ENCODE measurements at places on chromosomes 5 and 9.

GRCh38 chr5:150092159-150092787, 5.9 kb upstream of the CSF1R start:
- no peak for DNase-seq

GRCh38 chr5:44987026-44987425, 178.3 kb downstream of the MRPS30 start:
- DNase-seq: no peak

DNA sequence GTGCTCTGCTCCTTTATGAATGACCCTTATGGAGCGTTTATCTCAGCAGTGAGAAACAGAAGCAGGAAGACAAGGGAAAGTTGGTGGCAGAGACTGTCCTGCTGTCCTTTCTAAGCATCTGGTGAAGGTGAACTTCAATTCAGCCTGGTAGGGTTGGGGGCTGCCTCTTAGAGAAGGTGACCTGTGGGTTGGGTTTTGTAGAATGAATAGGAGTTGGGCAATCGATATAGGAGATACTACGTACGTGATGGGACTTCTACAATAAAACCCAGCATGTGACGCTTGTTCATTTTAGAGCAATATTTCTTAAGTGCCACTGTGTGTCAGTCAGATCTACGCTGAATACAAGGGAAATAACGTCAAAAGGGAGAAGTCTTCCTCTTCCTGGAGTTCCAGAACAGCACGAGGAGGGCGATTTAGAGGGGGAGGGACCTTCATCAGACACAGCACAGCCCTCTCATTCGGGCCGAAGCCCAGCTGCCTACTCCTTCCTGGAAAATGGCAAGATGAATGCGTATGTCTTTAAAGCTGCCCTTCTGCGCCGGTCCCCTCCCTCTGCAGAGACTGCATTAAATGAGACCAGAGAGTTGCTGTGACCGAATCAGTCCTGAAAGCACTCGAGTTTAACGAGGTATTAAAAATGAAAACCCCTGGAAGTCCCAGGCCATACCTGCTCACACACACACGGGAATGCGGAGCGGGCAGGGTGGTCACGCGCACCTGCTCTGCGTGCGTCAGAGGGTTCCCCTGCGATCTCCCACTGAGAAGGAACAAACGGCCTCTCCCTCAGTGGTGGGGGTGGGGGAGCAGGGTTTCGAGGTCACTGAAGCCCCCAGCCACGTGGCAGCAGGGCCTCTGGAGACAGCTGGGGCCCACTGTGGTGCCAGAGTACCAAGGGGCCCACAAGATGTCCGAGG, 85.3 kb upstream of the SARDH start:
- no peak for DNase-seq

DNA sequence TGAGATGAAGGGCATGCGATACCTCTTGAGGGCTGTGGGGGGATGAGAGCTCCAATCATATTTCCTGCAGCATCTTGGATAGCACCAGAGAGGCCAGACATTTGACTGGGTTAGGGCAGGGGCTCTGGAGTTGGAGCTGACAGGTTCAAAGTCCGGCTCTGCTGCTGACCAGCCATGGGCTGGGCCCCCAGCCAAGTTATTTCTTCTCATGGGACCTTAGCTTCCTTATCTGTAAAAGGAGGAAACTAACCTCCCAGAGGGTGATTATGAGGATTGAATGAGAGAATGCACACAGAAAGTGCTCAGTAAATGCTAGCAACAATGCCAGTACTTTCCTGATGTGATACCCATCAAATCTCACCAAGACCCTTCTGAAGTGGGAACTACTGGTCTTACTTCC, 65.2 kb upstream of the SLC25A51 start:
- DNase-seq: no peak

DNA sequence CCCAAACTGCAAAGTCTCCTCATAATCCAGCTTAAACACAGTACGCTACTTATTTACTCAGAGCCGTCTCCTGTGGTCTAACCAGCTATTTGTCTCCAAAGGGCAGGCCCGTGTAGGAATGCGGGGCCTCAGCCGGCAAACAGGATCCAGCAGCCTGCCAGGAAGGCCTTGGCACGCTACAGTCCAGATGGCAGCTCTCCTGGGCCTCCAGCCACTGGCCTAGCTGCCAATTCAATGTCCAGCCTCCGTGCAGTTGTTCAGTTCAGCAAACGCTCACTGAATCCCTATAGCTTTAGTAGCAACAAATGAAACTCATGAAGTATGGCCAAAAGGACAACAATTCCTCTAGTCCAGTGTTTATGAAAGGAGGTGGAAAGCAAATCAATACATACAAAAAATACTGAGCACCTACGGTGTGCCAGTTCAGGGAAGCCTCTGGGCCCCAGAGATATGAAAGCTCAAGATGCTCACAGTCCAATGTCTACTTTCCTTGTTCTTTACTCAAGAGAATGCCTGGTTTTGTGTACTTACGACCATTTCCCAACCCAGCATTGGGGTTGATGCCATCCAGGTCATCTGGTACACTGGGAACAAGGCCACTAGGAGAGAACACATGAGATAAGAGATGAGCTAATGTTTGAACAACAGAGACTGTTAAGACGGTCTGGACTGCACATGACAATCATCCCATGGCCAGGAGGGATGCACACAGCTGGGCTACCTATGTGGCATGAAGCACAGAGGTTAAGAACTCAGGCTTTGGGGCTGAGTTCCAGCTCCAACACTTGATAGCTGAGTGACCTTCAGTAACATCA, 8.3 kb downstream of the CDK5RAP2 start:
- no peak for DNase-seq

GRCh38 chr5:94524841-94525697, 93.3 kb downstream of the KIAA0825 start:
- no peak for DNase-seq

DNA sequence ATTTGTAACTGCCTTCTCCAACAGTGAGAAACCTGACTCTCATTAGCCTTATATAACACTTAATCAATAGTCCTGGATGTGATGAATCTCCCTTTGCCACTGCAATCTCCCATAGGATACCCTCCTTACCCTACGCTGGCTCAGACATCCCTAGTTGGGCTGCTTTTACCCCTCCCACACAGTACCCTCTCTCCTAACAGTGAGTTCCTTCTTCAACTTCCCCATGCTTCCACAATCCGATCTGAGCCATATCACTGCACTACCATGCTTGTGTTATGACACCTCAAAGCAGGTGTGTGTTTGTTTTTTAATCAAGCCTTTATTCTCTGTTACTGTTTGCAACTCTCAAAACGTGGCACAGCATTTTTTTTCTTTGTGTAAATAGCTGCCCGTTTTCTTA, 60.5 kb upstream of the C9orf72 start:
- DNase-seq: no peak

DNA sequence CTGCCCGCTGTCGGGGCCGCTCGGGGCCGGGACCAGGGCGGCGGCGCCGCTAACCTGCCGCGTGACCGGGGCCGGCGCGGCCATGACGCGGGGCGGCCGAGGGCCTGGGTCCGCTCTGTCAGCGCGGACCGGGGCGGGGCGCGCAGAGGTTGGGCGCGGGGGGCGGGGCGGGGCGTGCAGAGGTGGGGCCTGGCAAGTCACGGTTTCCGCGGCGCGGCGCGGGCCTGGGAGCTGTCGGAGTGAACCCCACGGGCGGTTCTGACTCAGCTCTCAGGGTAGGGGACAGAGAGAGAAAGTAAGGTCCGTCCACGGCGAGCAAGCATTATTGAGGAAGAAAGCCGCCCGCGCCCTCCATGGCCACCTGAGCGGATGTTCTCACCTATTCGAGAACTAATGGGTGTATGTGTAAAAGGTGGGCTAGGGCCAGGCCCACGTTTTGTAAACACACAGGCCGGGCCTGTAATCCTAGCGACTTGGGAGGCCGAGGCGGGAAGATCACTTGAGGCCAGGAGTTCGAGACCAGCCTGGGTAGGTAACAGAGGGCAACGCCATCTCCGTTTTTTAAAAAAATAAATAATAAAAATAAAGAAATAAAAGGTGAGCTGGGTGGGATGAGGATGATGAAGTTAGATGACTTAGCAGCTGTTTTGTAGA, at the start of gene PRXL2C:
Gene PRXL2C (minus strand): TSS at position 120 of the 654 bp plus-strand sequence. CDS start 36 bp downstream, at position 84.
- peak; percentile 77 for DNase-seq

GRCh38 chr9:108544866-108545265, 310.9 kb downstream of the ACTL7B start:
- no peak for DNase-seq
